Fibroblast of lung (primary cell): ENCODE measurements at places on chromosomes 3 and 15.
A peak's percentile ranks its signal among the peaks of the same experiment; 100 is the strongest.

DNA sequence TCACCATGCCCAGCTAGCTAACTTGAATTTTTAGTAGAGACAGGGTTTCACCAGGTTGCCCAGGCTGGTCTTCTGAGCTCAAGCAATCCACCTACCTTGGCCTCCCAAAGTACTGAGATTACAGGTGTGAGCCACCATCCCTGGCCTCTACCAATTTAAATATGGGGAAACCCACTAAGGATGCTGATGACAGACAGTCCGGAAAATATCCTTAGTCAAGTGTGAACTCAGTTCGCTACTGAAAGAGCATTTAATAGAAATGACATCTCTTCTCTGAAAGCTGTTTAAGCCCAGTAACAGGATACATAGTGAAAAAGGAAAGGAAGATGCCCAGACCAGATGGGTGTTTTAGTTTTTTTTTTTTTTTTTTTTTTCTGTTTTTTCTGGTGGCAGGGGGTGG is 7.7 kb upstream of the GRAMD2A start:
- DNase-seq, result no peak

- DNase-seq, result peak; percentile 57
Observed at GRCh38 chr3:99957151-99957796, 139.6 kb downstream of the CMSS1 start.

DNA sequence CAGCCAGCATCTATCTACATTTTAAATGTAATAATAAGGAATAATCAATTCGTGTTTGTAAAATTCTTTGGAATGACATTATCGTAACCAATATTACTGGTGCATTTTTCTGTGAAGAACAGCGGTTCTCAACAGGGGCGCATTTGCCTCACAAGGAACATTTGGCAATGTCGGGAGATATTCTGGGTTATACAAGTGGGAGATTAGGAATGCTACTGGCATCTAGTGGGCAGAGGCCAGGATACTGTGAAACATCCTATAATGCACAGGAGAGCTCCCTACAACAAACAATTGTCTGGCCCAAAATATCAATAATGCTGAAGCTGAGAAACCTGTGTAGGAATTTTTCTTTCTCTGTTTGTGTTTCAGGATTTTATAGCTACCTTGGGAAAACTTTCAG is 25.0 kb downstream of the ACP3 start:
- peak; percentile 50 for DNase-seq

DNA sequence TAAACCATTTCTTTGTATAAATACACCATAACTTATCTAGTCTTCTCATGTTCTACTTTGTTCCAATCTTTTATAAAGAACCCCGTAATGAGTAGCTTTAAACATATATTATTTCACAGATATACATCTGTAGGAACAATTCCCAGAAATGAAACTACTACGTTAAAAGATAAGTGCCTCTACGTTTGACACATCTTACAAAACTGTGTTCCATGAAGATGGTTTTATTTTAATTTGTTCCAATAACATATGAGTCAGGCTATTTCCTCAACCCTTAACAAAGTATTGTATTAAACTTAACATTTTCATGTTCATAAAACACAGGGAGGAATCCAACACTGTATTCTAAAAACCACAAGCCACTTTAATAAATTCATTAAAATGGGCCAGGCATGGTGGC is 52.9 kb downstream of the TRPM7 start:
- peak; percentile 5 for DNase-seq

- no peak for DNase-seq
Observed at GRCh38 chr15:68470049-68470742, 38.2 kb upstream of the ITGA11 start.

DNA sequence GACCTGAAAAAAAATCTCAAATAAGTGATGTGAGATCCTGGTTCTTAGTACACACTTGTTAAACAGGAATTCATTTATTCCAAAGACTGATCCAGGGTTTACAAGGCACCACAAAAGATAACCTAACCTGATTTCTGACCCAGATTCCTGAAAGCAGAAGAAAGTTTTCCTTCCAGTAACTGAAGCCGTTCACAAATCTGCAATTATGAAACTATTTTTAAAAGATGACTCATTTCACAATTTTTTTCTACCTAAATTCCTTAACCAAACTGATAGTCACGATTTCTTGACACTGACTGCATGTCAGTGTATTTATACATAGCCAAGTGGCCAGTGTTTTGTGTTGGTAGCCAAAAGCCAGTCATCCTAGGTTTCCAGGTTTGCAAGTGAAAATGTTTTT is 17.1 kb downstream of the SLC9A9 start:
- peak; percentile 71 for DNase-seq

DNA sequence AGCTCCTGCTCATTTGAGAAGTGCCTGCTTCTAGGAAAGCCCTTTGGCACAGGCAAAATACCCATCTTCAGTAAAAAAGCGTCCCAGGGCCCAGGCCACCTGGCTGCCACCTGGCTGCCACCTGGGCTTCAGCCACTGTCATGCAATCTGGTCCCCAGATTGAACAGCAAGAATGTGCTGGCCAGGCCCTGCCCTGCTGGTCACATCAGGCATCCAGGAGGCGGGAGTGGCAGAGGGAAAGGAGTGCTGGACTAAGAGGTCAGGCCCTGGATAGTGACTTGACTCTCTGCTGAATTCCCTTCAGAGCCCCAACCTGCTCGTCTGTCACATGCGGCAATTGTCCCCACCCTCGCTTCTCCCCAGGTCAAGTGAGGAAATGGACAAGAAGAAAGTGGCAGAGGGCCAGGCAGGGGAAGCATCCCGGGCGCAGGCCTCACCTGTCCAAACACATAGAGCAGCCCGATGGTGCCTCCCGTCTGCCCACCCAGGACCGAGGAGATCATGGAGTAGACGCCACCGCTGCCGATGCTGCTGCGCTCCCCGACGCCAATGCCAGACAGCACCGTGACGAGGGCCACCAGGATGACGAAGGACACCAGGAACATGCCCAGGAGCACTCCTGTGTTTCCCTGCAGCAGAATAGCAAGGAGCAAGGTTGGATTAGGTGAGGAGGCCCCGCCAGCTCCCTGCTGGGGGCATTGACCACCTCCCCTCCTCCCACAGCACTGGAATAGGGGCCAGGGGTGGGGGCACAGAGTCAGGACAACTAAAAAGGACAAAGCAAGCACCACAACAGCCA is 25.5 kb downstream of the SLC12A8 start:
- no peak for DNase-seq

DNA sequence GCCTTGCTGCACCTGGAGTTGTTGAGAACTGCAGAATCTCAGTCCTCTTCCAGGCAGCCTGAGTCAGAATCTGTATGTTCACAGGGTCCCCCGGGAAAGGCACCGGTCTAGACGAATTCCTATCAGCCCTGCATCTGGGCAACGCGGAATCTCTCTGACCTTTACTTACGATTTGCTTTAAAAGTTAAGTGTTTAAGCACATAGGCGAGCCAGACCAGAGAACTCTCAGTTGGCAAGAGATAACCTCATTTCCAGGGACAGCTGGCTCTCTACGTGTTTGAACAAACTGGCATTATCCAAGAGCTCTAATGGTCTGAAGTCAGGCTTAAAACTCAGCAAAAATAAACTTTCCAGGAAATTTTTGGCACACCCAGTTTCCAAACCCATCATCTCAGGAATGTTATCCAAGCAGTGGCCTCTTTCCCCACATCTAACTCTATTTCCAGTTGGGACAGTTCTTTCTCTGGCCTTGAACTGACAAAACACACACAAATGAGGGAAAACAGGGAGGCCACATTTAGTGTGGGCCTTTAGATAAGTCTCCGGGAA is 53.4 kb downstream of the HES1 start:
- DNase-seq, result no peak

- DNase-seq, result no peak
Observed at GRCh38 chr3:172208586-172209332, 169.4 kb downstream of the FNDC3B start.

GRCh38 chr3:28994161-28994905 is 286.5 kb upstream of the RBMS3 start:
- no peak for DNase-seq

DNA sequence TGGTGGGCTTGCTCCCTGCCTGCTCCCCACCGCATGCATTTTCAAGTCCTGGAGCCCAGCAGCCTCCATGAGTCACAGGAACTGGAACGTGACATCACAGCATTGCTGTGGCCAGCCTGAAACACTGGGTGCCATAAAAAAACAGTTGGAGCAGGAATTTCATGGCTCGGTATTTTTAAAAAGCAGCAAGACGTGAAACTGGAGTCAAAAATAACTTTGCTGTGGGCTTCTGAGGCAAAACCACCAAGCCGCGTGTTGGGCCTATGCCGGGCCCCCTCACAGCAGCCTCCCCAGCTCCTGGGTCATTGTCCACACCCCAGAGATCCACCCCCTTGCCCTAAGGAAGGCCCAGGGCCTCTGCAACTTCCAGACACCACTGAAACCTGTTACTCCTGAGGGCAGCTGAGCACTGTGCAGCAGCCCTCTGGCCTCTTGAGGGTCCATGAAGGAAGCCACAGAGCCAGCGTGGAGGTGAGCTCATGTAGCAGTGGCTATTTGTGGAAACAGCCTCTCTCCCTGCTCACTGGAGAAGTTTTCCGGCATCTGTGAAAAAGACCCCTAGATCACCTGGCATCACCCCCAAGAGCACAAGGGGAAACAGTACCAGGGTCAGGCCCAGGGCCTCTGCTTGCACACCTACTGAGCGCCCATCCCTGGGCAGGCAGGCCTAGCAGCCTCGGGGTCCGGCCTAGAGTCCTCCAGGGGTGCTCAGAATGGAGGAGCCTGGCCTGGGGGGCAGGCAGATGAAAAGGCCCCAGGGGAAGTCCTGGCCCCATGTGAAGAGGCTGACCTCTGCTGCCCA is 34.0 kb upstream of the DUSP7 start:
- peak; percentile 96 for DNase-seq

GRCh38 chr3:66762916-66763693 is 235.0 kb upstream of the KBTBD8 start:
- peak; percentile 6 for DNase-seq

GRCh38 chr3:14925729-14926591 is 21.4 kb upstream of the NR2C2 start:
- peak; percentile 56 for DNase-seq

DNA sequence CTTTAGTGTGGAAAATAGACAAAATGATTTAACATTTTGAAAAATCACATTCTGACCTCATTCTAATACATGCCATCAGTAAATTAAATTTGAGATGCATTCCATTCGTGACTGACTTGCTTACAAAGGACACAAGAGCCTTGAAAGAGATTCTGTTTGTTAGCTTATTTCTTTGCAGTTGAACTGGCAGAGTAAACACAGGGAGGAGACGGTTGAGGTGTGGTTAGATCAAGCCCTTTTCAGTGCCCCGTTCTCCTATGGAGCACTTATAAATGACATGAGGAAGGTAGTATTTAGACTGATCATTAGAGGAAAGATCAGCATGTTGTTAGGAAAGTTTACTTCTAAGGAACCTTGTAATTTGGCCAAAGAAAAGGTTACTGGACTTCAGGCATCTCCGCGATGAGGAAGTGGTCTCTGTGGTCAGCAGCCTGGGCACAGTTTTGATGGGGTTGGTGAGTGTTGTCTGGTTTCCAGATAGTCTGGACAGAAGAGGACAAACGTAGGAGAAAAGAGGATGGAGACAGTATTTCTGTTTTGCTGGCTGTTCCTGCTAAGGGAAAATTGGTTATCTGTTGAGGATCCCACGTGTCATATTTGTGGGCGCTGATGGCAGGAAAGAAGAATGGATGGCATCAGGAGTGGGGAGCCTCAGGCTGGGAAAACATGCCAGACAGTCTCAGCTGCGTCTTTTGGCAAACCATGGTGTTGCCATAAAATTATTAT is 328.9 kb upstream of the TBL1XR1 start:
- DNase-seq, result peak; percentile 99

DNA sequence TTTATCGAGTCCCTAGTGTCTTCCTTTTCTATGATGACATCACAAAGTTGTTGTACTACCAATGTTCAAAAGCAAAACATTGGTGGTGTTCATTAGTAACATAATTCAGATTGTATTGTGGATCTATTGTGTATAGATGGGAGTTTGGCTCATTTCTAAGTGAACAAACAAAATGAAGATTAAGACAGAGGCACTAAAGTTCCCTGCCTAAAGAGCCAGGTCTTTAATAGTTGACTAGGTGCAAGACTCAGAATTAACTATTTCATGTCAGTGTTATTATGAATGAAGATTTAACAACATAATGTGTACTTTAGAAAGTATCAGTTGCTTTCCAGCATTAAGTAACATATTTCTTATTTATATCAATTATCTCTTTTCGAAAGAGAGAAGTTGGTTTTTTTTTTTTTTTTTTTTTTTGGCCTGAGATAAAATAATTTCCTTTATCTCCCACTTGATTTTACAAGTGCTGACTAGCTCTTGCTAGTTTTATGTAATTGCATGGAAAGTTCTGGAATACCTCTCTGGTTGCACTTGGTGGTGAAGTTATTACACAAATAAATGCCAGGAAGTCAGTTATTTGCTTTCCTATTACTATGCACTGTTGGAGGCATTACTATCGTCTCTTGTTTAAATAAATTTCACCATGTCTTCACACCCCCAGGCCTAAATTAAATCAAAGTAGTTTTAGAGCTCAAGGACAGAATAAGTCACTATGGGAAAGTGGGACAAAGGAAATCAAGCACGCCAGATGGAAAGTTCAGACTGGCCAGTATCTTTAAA is 48.7 kb downstream of the NAALADL2 start:
- DNase-seq, result no peak

- DNase-seq, result no peak
Observed at GRCh38 chr3:147422196-147422595, 13.0 kb downstream of the ZIC1 start.

GRCh38 chr3:159540882-159541495 is 447.6 kb upstream of the IL12A start:
- DNase-seq, result no peak

DNA sequence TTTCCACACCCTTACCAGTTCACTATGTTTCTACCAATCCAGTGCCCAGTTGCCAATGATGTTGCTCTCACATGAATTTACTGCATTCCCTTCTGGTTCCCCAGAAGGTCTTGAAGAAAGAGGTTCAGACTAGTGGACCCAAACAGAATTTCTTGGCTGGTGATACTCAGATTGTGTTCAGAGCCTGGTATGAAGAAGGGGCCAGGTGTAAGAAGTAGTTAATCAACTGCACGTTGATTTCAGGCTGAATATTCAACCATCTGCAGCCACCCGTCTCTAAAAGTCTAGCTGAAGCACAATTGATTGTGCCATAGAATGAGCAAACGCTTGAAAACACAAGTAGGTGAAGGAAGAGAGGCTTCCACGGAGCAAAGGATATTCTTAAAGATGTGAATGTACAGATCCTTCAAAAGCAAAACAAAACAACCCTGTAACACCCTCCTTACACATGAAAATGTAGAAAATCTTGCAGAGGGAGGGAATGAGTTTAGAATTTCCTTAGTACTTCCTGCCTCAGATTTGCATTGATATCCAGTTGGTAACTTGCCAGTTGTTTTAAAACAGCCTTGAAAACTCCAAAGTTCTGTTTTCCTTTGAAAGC is 4.7 kb downstream of the RBMS3 start:
- peak; percentile 67 for DNase-seq

GRCh38 chr3:10781981-10782380 is 34.0 kb upstream of the SLC6A11 start:
- no peak for DNase-seq

GRCh38 chr3:12138044-12138443 is 20.7 kb downstream of the TIMP4 start:
- no peak for DNase-seq

GRCh38 chr15:51629612-51630011 is 7.0 kb upstream of the DMXL2 start:
- DNase-seq, result no peak
